ENCODE measurements at places on chromosomes 4 and X.

GRCh38 chrX:131747173-131747572, 203.3 kb downstream of the OR13H1 start:
- peak; percentile 16 for DNase-seq

GRCh38 chr4:95510145-95510544, 38.6 kb downstream of the UNC5C start:
- peak; percentile 26 for DNase-seq

GRCh38 chr4:119152741-119153140, 17.1 kb downstream of the MYOZ2 start:
- DNase-seq: no peak

DNA sequence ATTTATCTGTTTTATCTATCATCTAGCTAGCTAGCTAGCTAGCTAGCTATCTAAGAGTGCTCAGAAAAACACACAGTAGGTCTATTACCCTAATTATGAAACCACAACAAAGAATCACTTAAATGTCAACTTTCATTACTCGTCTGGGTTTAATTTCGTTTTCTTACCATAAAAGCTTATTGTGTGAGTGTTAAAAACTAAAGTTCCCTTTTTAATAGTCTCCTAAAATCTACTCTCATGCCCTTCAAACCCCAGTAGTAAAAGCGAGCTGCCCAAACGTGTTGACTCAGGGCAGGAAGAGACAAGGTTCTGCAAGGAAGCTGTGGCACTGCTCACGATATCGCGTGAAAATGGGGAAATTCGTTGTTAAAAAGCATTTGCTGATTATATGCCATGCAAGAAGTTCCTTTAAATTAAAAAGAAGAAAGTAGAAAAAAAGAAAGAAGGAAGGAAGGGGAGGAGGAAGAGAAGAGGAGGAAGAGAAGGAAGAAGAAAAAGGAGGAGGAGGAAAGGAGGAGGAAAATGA, 595 bp downstream of the MBNL3 start:
- peak; percentile 58 for DNase-seq

DNA sequence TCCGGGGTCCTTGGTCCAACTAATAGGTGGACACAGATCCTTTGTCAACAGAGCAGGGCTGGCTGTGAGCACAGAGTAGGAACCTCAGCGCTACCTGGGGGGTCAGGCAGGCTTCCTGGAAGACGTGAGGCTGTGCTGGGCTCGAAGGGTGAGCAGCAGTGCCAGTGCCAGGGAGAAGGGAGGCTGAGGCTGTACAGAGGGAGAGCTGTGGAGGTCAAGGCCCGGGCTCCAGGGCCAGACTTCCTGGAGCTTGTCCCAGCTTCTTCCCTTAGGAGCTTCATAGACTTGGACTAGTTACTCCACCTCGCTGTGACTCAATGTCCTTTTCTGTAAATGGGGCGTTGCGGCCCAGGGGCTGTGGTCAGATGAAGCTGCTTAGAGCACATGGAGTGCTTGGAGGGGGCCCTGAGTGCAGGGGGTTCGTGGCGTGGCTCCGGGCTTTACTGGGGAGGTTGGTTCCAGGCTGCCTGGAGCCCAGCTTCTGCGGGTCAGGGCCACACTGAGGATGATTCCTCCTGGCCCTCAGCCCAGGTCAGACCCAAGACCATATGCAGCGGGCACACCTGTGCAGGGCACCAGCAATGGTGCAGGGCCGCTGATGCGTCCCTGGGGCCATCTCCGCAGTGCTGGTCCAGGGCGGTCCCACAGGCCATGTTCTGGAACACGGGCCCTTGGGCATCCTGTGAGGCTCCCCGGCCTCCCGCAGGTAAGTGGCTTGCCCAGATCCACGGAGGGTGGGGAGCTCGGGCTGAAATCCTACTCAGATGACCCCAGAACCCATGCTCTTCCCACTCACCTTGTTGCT, 98.1 kb downstream of the DCTD start:
- no peak for DNase-seq

GRCh38 chrX:41335198-41335957, 1.4 kb downstream of the DDX3X start:
- DNase-seq: peak; percentile 34

DNA sequence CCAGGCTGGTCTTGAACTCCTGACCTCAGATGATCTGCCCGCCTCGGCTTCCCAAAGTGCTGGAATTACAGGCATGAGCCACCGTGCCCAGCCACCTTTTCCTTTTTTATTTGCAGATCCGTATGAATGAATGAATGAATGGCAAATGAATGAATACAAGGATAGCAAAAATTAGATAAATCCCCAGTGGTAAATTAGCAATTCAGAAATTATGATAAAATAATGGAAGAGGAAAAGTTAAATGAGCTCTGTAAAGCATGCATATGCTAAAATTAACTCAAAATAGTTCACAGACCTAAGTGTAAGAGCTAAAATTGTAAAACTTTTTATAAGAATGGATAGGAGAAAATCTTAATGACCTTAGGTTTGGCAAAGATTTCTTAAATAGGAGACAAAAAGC, 49.8 kb downstream of the SH3KBP1 start:
- DNase-seq: no peak

- DNase-seq: no peak
Measured at GRCh38 chr4:173253561-173253960, 80.6 kb downstream of the HMGB2 start.

Measured in M059J (cell line).